Stimulated activated CD4-positive, alpha-beta T cell treated with anti-CD3 and anti-CD28 coated beads, Interleukin-15, amount 100 ng/mL, for 24 hours (primary cell): ENCODE measurements at places on chromosomes 4 and X.
A peak's percentile ranks its signal among the peaks of the same experiment; 100 is the strongest.

- no peak for DNase-seq
Measured at GRCh38 chrX:69021141-69021960, 143.9 kb downstream of the PJA1 start.

GRCh38 chr4:2795893-2796848 lies 3.3 kb downstream of the SH3BP2 start:
- DNase-seq: no peak

DNA sequence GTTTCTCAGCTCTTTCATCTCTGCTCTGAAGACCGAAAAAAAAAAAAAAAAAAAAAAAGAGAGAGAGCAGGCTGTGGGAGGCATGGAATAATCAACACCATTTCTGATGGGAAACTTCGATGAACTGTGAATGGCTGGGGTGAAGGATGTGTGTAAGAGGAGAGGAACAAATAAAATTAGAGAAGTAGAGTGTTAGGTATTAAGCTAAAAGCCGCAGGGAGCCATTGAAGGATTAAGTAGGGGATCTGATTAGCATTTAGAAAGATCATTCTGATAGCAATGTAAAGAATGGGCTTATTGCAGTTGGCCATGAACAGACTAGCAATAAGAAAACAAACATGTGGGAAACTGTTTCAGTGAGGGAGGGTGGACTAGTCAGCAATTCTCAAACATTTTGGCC lies 33.6 kb upstream of the JADE1 start:
- DNase-seq: no peak

GRCh38 chr4:141469392-141469791 lies 167.0 kb upstream of the IL15 start:
- DNase-seq: no peak

DNA sequence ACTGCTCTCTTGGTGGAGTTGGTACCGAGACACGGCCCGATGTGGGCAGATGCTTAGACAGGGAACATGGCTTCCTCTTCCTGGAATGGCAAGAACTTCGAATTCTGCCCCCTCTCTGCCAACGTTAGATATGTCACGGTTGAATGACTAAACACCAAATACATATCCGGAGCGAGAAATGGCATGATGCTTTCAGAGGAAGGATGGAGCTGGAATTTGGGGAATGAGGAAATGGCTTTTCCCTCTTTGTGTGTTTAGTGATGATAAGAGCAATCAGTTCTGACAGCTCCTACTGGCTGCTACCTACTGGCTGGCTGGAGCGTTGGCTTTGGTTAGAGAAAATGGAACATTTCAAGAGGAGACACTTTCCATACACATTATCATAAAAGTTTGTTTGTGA lies 140.0 kb downstream of the DHRSX start:
- DNase-seq: no peak

GRCh38 chr4:186105647-186106321 lies 1.3 kb downstream of the FAM149A start:
- DNase-seq: no peak

GRCh38 chr4:130296448-130296847 lies 1200.5 kb downstream of the C4orf33 start:
- no peak for DNase-seq

DNA sequence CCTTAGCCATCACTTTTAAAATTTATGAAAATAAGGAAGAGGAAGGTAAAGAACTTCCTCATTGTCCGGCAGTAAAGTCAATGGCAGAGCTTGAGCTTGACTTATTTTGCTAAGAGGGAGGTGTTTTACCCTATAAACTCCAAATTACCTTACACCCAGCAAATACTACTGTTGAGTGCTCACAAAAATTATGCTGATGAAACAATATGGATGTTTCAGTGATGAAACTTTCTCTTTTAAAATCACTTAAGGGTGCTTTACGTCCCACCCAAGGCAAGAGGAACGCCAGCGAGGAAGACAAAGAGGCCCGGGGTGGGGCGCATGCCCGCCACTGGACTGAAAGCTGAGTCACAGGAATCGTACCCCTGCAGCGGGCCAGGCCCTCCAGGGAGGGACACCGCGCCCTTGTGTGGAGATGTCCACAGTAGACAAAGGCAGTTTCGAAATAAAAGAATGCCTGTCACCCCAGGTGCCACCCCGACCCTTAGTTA lies 560 bp upstream of the TMSB4X start:
- DNase-seq: peak; percentile 72

- DNase-seq: no peak
Measured at GRCh38 chr4:88511236-88511635, 12.3 kb downstream of the PYURF start.

DNA sequence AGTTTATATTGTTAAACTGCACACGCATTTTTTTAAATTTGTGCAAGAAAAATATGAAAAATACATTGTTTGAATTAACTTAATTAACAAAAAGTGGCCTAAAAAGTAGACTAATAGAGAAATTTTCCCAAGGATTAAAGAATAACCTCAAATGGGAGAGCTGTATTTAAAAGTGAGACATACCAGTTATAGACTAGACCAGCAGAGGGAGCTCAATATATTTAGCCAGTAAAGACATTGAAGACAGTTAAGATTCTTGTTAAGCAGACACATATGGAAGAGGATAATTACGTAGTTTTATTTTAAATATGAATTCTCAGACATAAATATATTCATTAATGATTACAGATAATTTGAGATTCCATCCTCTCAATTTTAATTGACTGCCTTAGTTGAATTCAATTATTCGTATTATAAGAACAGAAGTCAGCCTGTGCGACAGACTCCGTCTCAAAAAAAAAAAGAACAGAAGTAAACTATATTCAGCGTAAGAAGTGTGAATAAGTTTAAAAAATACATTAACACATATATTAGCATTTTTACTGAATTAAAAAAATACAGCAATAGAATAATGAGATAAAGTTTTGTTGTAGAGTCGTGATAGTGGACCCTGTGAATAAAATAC lies 64.8 kb downstream of the GLRA3 start:
- no peak for DNase-seq

DNA sequence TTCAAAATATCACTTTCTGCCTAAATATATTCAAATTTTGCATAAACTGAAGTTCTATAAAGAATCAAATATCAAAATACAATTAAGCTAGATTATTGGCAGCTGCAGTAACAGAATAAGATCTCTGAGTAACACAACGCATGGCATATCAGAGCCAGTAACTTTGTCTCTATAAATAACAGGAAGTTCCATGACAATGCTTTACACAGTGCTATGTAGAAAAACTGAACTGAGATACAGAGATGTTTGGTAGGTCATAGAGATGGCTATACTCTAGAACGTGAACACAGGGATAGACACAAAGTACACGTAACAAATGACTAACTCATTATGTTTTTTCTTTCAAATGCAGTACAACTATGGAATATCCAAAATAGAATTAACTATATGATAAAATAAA lies 18.2 kb downstream of the UBE2D3 start:
- no peak for DNase-seq

DNA sequence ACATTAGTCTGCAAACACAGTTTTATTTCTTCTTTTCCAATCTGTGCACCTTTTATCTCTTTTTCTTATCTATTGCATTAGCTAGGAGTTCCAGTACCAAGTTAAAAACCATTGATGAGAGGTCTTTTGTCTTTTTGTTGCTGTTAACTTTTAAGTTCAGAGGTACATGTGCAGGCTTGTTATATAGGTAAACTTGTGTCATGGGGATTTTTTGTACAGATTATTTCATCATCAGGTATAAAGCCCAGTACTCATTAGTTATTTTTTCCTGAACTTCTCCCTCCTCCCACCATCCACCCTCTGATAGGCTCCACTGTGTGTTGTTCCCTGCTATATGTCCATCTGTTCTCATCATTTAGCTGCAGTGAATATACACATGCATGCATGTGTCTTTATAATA lies 349.9 kb downstream of the PDHA2 start:
- DNase-seq: no peak

DNA sequence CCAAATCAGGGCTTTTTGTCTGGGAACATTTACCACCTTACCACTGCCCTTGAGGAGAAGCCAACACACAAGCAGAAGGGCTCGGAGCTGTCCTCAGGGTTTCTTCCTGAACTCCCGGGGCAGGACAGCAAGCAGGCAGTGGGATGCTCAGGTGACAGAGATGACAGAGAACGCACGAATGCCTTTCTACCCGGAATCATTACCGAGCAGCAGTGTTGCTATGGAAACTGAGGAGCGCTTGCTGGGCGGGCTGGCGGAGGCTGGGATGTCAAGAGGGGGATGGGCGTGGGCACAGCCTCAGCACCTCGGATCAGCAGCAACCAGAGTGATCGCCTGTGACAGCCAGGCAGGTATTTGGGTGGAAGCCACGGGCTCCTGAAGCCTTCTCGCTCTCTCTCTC lies 17.8 kb downstream of the SSR4 start:
- DNase-seq: no peak

DNA sequence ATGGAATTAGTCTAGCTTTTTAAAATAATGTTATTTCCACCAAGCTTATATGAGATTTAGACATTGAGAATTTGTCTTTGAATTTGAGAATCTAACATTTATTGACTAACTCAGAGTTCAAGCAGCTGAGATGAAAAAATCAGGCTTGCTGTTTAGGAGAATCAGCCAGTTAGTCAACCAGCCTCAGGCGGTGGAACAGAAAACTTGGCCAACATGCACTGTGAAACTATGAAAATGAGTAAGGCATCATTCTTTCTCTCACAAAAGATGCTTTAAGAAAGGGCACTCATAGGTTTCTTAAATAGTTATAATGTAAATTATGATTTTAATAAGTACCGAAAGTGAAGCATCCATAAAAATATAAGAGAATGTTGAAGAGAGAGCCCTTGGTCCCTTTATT lies 84.2 kb downstream of the NFKB1 start:
- peak; percentile 53 for DNase-seq

DNA sequence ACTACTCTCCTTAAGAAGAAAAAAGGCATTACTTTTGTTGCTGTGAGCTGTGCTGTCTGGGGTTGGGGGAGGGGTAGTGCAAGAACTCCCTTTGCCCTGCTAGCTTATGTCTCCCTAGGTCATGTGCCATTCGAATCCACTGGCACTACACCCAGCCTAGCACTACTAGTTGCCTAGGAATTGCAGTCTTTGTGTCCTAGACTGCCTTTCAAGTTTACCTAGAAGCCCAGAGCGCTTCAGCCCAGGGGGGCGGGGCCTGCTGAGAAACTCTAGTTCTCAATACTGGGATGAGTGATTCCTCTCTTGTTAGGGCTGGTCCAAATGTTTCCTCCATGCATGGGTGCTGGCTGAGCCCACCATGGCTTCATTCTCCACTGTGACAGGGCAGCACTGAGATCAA lies 1011.5 kb downstream of the PCDH19 start:
- DNase-seq: no peak

DNA sequence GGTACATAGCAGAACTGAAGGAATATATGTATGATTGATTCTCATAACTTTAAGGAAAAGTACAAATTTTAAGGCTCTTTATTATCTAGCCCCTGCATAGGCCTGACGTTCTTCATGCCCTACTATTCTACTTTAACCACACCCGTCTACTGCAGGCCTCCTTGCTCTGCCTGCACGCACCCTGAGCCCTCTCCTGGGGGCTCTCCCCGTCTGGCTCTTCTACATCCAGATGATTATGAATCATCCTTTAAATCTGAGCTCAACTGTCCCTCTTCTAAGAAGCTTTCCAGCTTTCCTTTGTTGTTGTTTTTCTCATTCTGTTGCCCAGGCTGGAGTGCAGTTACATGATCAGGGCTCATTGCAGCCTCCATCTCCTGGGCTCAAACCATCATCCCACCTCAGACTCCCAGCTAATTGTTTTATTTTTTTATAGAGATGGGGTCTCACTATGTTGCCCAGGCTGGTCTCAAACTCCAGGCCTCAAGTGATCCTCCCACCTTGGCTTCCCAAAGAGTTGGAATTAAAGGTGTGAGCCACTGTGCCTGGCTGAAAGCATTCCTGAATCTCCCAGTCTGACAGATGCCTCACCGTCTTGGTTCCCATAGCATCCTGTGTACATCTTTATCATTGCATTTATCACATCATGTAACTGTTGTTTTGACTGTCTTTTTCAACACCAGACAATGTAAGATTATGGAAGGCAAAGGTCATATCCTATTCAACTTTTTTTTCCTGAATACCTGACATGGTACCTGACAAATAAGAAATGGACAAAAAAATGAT lies 89.2 kb downstream of the WDFY3 start:
- DNase-seq: no peak

DNA sequence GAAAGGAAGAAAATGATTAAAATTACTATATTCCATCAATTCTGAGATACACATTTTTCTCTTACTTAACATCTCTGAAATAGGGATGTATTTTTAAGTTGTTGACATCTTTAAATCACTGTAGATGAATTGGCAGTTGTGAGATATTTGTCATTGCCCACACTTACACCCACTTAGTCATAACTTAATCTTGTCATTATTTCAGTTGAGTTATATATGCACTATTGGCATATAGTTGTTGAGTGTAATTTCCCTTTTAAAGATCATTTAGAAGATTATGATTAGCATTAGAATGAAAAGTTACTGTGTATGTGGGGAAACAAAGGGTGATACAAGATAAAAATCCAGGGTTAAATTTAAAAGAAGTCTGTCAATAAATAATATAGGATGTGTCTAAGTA lies 2.2 kb downstream of the AIMP1 start:
- no peak for DNase-seq

DNA sequence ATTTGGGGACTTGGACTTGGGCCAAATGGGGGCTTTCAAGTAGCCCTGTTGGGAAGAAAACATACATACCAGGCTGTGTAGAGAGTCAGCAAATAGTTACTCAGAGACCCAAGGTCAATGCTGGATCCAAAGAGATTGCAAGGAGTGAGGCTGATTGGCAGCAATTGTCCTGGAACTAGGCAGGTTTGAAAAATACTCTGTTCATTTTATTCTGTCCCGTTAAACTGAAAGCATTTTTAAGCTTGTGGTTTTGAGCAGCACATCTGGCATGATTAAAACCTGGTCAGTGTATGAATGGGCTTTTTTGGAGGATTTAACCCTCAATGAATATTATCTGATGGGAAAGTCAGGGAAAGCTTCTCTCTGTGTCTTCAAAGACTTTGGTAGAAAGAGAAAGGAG lies 294.3 kb upstream of the BOD1L1 start:
- DNase-seq: no peak

DNA sequence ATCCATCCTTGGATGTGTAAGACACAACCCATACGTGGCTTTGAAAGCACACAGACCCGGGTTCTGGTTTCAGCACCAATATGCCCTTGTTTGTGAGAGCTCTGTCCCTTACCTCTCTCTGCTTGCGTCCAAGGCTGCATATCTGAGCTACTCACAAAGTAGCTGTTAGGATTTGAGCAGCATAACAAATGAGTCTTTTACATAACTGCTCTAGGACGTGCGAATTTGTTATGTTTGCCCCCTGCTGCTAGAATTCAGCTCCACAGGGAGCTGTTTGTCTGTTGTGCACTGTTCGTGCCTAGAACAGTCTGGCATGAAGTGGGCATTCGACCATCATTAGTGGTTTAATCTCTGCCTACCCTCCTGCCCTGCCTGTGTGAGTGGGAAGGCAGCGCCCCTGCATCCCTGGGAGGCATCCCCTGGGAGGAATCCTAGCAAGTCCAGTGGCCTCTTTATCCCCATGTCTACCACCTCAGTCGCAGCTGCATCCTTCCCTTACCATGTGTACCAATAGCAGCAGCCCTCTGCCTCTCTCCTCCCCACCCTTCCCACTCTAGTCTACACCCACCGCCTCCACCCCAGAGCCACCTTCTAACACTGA lies 42.1 kb downstream of the SLC2A9 start:
- DNase-seq: no peak

- no peak for DNase-seq
Measured at GRCh38 chrX:138847930-138848329, 136.4 kb upstream of the FGF13 start.
